ENCODE measurements at places on chromosomes 11 and 22.

DNA sequence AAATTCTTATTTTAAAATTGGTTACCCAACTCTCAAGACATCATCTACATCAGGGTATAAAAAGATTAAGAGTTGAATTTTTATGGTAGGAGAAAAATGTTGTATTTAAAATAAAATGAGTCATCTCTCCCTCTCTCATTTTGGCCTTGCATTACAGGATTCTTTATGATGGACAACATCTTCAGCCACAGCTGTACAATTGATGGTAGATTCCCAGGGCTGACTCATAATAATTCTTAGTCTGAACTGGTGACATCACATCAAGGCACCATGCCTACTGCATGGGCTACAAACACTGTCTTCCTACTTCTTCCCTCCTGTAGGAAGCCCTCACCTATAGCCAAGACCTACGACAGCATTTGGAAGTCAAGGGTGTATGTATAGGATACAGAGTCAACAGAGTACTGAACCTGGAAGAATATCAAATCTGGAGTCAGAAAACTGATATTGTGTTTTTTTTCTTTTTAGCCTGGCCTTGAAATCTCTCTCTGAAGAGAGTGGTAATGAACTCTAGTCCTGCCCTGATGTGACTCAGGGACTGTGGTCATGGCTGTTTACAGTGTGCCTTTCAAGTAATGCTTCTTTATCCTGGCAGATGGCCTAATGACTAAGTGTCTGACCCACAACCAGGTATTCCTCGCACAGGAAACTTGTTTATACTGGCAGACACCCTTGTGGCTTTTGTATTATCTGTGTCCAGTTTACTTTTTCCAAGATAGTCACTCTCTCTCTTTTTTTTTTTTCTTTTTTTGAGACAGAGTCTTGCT is 32.5 kb downstream of the MRGPRX2 start:
- DNase-seq, result no peak

GRCh38 chr11:70001246-70001645 is 76.9 kb upstream of the ANO1 start:
- no peak for DNase-seq

GRCh38 chr22:36797374-36797773 is 19.5 kb downstream of the PVALB start:
- no peak for DNase-seq

DNA sequence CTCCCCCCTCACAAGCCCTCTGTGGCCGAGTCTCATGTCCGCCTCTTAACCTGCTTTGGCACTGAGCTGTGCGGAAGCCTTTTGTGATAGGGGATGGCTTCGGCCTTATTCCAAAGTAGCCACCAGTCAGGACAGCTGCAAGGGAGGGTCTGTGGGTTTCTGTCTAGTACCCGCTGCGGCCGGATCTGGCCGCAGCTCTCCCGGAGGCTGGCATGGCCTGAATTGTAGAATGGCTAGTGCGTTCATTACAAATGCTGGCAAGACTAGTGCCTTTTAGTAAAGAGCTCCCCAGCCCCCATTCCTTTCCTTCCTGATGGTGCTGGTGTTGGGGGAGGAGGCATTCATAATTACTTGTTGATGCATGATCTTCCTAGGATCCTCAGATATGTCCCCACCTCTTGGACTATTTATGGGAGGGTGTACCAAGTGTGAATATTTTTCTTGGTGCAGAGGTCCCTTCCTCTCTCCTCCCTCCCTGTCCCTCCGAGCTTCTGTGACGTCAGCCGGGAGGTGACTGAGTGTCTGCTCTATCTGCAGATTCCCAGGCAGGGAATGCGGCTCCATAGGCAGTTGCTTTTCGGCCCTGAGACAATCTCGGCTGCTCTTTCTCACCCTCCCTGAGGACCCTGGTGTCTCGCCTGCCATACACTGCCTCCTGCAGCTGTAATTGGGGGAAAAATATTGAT is 108.7 kb upstream of the E2F8 start:
- DNase-seq, result no peak

GRCh38 chr11:95671768-95672167 is 117.8 kb downstream of the FAM76B start:
- DNase-seq, result no peak

DNA sequence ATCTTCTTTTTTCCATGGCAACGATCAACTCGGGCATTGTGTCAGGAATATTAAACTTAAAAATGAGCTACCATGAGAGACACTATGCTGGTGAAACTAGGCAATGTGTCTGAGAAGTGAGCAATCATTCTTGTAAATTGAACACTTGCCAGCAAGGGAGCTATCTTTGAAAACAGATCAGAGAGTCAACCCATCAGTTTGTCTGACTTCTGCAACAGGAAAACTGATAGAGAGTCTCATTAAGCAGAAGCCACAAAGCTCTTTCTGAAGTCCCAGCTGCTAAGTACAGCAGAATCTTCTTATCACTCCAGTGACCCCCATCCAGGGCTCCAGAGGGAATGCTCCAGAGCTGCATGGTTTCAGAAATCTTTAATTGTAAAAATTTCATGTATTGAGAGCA is 114.7 kb downstream of the MSANTD4 start:
- DNase-seq, result no peak

DNA sequence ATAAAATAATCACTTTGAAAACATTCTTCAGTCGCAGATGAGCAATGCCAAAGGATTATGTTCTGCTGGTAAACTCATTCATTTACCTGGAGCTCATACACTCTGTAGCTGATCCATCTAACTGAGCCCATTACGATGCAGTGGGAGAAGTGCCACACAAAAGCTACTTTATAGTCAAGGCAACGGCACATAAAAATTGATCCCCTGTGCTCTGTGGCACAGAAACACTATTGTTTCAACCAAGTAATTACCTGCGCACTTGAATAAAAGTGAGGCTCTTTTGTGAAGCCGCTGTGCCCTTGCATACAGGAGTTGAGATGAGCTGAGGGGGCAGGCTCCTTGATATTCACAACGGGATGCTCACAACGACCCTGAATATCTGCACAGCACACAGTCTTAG is 7.2 kb downstream of the DKK3 start:
- no peak for DNase-seq

GRCh38 chr11:47071341-47071740 is 105.3 kb downstream of the ARFGAP2 start:
- DNase-seq, result no peak

DNA sequence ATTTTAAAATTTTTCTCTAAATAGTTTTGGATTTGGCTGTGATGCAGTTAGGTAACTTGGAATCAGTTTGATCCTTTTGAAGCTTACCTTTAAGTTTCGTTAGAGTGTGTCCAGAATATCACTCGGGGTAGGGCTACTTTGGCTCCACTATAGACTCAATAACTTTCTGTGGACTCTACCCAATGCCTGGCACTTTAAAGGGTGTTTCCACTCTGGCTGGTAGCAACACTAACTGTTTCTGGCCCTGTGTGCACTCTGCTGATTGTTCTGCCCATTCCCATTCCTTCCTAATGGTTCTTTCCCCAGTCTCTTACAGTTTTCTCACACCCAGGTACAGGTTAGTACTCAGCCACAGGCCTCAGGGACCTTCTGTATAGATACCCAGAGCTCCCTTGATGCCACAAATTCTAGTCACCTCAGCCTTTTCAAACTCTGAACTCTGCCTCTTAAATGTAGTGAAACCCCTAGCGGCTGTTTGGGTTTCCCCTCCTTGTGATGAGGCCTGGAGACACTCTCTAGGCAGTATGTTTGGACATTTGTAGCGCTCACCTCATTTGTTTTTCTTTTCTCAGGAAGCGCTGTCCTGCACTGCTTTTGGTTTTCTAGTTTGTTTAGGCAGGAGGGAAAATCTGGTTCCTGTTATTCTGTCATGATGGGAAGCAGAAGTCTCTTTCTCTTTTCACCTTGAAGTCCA is 16.8 kb downstream of the CUL5 start:
- no peak for DNase-seq

GRCh38 chr11:128400382-128401203 is 186.8 kb downstream of the ETS1 start:
- no peak for DNase-seq

DNA sequence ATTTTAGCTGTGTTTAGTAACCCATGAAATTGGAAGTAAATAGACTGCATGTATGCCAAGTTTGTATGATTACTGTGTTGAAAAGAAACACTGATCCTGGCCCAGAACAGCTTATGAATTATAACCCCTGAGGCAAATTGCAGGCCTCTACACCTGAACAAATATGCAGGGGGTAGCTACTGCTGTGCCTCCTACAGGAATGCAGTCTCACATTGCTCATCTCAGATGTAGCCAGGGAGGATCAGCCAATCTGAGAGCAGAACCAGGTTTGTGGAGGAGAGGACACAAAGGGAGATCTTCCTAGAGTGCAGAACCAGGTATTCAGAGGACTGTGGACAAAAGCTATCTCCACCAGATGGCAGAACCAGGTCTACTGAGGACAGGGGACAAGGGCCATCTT is 442.2 kb upstream of the DDI1 start:
- DNase-seq, result no peak

- no peak for DNase-seq
Observed at GRCh38 chr22:17724678-17725499, 49.4 kb downstream of the BID start.

GRCh38 chr11:83158357-83158786 is 1.4 kb downstream of the PCF11 start:
- DNase-seq, result no peak

DNA sequence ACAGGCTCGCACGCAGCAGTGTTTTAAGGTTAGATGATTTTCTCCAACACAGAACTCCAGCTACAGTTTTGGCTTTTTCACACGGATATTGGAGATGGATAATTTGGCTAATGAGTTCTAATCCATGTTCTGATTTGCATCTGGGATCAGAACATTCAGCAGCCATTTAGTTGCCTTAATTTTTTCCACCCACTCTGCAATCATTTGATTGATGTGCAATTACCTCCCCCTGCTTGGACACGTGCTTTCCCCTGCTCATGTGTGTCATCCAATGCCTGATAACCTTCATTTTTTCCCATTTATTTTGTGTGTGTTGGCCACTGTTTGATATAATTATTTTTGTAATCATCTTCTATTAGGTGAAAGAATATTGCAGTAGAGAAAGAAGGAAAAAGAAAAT is 257.8 kb downstream of the ST3GAL4 start:
- no peak for DNase-seq

GRCh38 chr11:122523846-122524805 is 131.4 kb upstream of the UBASH3B start:
- DNase-seq, result no peak

DNA sequence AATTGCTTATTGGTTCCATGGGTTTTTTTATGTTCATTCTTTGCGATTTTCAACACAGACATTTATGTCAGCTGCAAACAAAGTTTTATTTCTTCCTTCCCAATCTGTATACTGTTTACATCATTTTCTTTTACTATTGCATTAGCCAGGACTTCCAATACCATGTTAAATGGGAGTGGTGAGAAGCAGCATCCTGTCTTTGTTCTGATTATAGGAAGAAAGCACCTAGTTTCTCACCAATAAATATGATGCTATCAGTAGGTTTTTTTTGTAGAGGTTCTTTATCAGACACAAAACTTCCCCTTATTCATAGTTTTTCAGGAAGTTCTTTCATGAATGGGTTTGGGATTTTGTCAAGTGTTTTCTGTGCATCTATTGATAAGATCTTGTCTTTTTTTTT is 28.0 kb upstream of the OR8B8 start:
- DNase-seq, result no peak

DNA sequence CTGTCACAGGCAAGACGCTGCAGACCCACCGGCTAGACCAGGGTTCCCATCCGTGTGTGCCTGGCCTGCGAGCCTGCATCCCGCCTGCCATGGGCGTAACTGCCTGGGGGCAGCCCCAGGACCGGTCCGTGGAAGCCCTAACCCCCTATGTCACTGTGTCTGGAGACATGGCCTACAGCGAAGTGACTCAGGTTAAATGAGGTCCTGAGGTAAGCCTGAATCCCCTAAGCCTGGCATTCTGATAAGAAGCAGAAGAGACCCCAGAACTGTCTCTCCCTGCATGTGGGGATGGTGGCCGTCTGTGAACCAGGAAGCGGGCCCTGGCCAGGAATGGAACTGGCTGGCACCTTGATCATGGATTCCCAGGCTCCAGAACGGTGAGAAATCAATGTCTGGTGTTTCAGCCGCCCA is 570.1 kb downstream of the BRD1 start:
- DNase-seq, result no peak

DNA sequence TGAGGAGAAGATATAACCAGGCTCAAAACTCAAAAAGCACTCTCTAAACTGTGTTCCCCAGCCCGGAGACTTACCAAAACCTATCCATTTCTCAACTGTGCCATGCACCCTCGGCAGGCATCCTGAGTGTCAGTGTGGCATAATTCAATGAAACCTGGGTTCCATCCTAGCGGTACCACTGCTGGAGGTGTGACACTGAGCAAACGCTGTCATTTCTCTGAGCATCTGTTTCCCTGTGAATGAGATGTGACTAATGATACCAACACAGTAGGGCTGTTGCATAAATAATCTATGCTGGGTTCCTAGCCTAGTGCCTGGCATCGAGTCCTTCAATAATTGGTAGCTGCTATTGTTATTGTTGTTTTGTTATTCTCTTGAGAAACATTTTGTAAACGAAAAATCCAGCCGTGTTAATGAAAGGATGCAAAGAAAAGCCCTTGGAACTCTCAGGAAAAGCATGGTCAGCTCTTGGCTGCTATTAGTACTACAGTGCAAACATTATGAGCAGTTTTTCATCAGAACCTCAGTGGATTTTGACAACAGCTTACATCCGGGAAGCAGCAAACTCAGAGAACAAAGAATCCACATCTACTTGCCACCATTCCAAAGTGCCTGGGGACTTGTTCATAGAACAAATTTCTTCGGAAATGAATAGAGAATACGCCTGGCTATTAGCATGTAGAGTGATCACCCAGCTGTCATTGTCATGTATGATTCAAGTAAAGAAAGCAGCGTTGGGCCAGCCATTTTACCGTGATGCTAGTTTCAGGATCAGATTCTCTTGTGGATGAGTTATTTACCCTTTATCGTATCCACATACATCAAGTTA is 53.7 kb downstream of the TECTA start:
- no peak for DNase-seq

Data from NCI-H1930 (cell line).